ENCODE measurements at places on chromosomes 11 and 22.

DNA sequence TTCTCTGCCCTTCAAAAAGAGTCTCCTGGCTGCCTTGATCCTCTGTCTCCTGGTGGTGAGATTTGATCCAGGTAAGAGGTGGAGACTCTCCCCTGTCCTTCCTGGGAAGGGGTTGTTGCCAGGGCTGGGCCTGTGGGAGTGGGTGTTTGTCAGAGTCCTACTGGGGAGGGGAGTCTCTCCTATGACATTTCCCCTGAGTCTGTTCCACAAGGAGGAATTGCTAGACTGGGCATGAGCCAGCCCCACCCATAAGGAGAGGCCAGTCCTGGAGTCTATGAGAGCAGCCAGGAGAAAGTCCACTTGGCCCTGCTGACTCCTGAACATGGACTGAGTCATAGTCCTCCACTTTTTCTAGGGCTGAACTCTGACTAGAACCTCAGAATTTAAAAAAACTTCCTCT lies 7.4 kb downstream of the PEX26 start:
- no peak for DNase-seq

DNA sequence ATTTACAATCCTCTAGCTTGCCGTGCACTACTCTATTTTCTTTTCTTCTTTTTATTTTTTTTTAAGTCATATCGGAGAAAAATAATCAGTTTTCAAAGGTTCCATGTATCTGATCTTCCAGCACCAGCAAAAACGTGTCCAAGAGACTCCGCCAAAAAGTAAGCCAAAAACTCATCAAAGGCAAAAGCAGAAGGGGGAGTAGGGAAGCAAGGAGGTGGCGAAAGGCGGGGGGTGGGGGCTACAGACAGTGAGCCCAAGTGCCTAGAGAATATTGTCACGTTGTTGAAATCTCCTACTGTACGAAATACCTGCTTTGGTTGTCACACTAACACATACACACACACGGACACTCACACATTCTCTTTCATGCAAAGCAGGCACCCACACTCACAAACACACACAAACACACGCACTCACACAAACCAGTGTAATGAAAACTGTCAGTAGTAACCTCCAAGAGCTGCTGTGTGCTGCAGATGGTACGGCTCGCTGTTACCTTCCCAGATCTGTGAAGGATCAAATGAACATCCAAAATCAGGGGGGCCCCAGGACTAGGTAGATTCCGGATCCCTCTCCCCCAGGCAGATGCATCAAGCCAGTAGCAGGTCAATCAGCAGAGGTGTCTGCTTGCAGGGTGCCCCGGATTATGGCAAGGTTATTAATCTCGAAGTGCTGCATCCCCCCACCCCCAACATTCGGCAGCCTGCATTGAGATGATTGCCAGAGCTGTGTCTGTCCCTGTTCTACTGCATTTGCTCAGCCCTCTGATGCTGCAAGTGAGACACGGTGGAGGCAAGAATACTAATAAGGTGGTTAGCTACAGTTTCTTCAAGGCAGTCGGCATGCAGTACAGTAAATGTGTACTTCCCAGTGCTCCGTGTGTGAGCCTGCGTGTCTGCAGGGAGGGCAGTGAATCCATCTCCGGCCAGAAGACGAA lies at the start of gene LRRC4C:
Gene LRRC4C (minus strand): TSS at position 188 of the 937 bp plus-strand sequence.
- DNase-seq: no peak

- DNase-seq: no peak
Observed at GRCh38 chr22:37030560-37031281, 11.2 kb downstream of the MPST start.

DNA sequence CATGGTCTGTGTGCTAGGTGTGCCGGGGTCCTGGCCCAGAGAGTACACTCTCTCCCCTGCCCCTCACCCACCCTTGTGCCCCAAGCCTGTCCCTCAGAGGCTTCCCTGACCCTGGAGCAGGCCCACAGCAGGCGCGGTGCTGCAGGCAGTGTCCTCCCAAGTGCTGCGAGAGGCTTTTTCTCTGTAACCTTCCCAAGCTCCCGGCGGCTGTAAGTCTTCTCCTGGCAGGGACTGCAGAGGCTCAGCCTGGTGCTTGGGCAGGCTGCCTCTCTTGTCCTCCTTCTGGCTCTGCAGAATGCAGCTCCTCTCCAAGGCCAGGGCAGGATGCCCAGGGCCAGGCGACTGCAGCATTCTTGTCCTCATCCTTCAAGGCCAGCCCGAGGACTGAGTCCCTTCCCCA lies 15.9 kb downstream of the RFPL1 start:
- DNase-seq: no peak

DNA sequence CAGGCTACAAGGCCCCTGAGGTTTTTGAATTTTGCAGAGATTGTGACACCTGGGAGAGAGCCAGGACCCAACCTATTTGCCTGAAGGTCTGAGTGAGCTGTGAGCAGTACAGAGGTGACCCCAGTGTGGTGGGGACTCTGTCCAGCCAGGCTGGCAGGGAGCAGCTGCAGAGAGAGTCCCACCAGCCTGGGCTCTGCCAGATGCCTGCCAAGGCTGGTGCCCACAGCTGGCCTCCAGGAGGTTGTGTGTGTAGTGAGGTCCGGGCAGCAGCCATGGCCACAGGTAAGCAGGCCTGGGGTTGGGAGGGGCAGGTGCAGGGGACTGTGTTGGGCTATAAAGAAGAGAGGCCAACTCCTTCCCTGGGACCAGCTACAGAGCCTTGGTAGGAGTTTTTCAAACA lies 144.8 kb downstream of the CRYBB2 start:
- no peak for DNase-seq

- DNase-seq: no peak
Observed at GRCh38 chr11:36357831-36358230, 61.7 kb downstream of the PRR5L start.

- no peak for DNase-seq
Observed at GRCh38 chr22:38228873-38229740, 27.3 kb downstream of the MAFF start.

DNA sequence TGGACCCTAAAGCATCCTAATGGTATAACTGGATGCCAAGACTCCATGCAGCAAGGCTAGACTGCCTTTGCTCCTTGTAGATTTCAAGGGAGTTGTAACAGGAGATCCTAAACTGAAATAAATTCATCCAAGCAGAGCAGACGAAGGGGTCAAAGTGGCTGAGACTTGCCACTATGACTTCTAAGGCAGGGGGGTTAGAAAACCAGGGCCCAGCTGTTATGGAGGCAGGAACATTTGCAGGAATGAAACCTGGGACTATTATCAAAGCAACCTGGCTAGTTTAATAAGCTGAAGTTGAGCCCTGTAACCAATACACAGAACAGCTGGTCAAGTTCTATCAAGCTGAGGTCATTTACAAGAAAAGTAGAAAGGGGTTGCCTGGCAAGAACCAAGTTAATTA lies 122.2 kb upstream of the TRPC6 start:
- no peak for DNase-seq

GRCh38 chr22:42623756-42624441 lies 9.2 kb upstream of the POLDIP3 start:
- no peak for DNase-seq

- no peak for DNase-seq
Observed at GRCh38 chr11:5065027-5065426, 4.3 kb upstream of the OR52E1 start.

- no peak for DNase-seq
Observed at GRCh38 chr11:110473706-110474105, 44.0 kb downstream of the FDX1 start.

DNA sequence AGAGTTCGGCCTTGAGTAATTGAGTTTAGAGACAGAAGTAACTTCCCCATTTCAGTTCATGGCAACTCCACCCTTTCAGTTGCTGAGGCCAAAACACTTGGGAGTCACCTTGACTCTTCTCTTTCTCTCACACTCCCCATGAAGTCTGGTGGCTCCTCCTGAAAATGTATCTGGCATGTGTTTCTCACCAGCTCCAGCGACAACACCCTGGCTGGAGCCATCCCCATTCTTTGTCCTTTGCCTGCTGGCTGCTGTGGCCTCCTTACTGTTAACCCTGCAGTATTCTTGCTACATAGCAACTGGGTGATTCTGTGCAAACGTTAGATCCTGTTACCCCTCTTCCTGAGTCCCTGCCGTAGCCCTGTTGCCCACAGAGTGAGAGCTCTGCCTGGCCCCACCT lies 23.8 kb downstream of the SLC6A5 start:
- no peak for DNase-seq

- no peak for DNase-seq
Observed at GRCh38 chr11:72349616-72350218, 84.6 kb downstream of the CLPB start.

- no peak for DNase-seq
Observed at GRCh38 chr11:110379261-110379660, 50.5 kb upstream of the FDX1 start.
